ENCODE measurements at places on chromosomes 6 and 20. TPM values are rescaled to one million over a fixed set of nuclear protein-coding genes. Genes with fewer than 3 reads are reported as not detected.

DNA sequence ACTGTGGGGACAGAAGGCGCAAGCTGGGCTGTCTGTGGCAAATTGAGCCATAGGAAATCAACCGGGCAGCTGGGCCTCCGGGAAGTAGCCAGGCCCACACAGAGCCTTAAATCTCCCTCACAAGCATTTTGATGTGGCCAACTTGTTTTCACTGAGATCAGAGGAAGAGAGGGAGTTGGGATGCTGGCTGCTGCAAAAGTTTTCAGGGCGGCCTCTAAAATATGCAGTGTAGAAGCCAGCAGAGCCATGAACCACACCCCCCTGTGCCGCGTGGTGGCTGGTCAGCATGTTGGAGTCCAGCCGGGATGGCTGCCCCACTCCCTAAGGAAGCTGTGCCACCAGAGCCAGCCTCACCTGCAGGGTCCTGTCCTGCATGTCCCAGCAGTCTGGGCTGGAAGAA lies 167.4 kb downstream of the CDC5L start:
- DNase-seq, result no peak

- no peak for DNase-seq
Measured at GRCh38 chr6:44797746-44798145, 410.2 kb downstream of the CDC5L start.

The PSORS1C2 gene
- total RNA-seq, result not detected

DNA sequence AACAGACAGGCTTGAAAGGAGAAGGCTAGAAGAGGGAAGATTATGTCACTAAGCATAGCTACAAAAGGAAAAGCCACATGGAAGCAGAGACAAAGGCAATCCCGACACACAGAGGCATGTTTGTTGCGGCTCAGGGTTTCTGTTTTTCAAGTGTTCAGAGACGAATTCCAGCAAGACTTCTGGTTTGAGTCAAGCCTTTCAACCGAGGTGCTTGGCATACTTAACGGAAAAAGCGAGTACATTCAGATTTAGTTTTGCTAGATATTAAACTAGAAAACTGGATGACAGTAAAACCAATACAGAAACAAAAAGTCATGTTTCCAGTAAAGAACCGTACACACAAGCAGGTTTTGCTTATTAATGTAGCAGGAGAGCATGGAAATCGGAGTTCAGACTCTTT lies 27.2 kb downstream of the MCUR1 start:
- peak; percentile 82 for DNase-seq

- DNase-seq, result no peak
Measured at GRCh38 chr6:33678932-33679490, 32.5 kb downstream of the UQCC2 start.

The GPR6 gene
- not detected for total RNA-seq

The ASXL1 gene
- total RNA-seq, result 29.3 TPM

The FKBP1C gene
- 0.26 TPM for total RNA-seq

The HCK gene
- not detected for total RNA-seq

DNA sequence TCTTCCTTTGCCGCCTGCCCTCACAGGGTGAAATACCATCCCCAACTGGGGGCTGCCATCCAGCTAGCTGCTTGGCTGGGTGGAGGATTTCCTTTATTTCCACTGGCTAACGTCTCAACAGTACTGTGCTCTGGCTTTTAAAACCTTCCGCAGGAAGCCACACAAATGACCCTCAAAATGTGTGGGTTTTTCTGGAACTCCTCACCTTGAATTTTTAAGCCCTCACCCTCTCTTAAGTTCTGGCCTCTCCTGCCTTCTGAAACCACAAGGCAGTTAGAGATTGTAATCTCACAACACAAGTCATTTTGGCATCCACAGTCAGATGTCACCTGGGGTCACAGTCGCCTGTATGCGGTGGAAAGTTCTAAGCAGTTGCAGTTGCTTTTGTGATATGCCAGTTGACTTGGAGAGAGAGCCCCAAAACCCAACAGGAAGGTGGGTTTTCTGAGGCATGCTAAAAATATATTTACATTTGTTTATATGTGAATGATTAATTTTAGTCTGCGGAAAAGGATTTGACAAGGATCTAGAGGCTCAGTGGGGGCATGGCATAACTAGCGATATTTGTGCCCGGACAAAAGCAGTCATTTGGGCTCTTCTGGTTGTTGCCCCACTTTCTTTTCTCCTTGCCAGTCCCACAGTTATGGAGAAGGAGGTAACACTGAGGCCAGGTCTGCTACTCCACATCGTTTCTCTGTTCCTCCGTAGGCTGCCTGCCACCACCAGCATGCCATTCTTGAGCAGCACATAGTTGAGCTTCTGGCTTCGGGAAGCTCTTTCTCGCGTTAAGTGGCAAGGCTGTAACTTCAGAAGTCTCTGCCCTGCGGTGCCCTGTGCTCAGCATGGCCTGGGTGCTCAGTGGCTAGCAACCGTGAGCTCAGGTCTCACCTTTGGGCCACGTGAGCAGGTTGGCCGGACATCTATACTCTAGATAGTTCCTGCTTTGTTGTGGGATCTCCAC lies 335.3 kb downstream of the CD83 start:
- peak; percentile 47 for DNase-seq

DNA sequence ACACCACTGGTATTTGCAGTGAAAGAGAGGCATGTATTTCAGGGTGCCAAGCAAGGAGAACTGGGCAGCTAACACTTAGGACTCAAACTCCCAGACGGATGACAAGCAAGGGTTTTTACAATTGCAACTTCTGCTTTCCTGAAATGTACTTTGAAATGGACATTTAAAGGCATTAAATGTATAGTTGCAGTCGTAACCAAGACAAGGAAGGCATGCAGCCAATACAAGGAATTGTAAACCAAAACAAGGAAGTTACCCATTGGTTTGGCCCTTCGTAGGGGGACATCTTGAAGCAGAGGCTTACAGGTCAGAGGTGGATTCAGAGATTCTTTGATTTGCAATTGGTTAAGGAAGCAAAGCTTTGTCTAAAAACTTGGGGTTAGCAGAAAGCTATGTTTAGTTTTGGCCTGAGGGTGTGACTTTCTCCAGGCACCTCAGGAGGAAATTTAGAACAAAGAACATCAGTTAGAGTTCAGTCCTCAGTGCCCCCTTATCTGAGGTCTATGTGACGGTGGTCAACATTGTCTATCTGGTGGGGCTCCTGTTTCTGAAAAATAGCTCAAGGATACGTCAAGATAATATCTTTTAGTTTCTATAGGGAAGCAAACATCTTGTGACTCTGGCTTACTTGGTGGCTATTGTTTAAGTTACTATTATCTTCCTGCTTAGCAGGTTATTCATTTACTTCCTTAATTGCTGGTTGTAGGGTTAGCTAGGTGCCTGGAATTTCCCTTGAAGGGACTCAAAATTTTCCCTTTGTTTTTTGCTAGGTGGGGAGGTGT lies 266.0 kb downstream of the CD83 start:
- no peak for DNase-seq

DNA sequence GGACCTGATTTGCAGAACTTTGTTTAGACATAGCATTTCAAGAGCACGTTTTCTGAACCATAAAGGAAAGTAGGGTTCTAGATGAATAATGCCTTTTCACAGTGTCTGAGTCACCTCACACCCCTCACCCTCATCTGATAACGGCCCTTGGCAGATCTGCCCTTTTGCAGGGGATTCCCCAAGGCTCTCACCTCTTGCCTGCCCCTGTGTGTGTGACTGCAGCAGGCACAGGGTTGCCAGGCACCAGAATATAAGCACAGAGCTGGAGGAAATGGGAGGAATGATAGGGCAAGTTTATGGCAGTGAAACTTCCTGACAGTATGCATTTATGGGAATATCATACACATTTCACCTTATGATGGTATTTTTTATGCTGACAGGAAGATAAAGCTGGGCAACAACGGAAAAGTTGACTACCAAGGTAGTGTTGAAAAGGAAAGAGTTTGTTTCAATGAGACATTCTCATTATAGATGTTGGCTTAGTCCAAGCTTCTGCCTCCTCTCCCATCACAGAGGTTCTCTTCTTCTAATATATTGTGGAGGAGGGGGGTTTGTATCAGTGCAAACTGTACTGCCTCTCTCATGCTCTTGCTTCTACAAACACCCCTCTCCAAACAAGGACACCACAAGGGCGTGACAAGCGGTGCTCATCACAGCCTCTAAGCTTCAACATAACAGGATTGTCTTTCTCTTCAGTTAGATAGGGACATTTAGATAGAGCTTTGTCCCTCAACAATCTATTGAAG lies 101.5 kb upstream of the BACH2 start:
- peak; percentile 6 for DNase-seq

The OXT gene
- total RNA-seq, result not detected

DNA sequence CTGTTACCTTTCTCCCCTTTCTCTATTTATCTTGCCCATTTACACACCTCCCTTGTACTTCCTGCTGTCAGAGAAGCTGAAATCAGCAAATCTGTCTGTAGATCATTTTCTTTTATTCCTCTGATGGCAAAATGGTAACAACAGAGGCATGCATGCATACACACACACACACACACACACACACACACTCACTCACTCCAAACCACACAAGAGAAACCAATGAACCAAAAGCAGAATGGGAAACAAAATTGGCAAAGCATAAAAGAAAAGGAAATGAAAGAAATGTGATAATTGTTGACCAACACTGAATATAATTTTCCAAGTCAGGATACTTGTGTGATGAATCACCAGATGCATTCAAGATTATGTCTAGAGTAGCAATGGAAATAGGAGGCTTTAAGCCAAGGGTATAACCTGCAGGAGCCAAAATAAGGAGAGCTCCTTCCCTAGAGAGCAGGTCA lies 172.4 kb downstream of the PLCB4 start:
- DNase-seq, result peak; percentile 69

The SLC12A5 gene
- 0.50 TPM for total RNA-seq

All from fibroblast of lung (primary cell).